ENCODE measurements at places on chromosomes 5 and 9.

GRCh38 chr9:134205672-134206310, 41.4 kb upstream of the RNU6ATAC start:
- peak; percentile 14 for DNase-seq

GRCh38 chr9:36191290-36191645, 547 bp downstream of the CLTA start:
- DNase-seq = no peak

DNA sequence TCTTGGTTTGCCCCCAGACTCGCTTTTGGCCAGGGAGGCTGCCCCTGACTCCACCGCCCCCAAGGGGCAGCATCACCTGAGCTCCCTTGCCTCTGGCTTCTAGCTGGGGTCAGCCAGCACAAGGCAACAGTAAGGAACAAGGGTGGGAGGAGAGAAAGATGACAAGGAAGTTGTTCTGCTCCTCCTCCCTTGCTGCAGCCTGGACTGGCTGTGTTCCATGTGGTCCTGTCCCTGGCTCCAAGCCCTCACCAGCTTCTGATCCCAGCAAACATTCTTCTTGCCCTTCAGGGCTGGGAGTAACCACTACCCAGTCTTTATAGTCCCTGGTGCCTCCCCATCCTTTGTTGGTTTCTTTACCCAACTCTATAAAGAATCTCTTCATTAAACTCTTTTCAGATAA, 100.3 kb upstream of the SPIN1 start:
- DNase-seq = no peak

- no peak for DNase-seq
Measured at GRCh38 chr9:100474082-100474923, 1.4 kb downstream of the TMEFF1 start.

DNA sequence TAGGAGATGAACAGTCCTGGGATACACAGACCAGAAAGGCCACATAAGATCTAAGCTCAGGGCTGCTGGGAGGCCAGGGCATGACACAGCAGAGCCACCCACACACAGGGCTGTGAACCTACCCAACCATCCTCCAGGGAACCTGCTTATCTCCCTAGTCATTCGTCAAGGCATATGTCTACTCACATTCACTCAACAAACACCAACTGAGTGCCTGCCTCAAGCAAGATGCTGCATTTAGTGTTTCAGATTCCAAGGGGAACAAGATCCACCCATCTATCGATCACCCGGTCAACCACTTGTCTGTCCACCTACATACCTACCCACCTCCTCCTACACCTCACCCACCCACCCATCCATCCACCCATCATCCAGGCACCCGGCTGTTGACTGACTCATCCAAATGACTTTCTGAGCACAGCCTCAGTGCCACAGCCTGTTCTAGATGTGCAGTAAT, 1.9 kb downstream of the DPM2 start:
- no peak for DNase-seq

GRCh38 chr9:72271613-72272478, 93.2 kb downstream of the ZFAND5 start:
- no peak for DNase-seq

DNA sequence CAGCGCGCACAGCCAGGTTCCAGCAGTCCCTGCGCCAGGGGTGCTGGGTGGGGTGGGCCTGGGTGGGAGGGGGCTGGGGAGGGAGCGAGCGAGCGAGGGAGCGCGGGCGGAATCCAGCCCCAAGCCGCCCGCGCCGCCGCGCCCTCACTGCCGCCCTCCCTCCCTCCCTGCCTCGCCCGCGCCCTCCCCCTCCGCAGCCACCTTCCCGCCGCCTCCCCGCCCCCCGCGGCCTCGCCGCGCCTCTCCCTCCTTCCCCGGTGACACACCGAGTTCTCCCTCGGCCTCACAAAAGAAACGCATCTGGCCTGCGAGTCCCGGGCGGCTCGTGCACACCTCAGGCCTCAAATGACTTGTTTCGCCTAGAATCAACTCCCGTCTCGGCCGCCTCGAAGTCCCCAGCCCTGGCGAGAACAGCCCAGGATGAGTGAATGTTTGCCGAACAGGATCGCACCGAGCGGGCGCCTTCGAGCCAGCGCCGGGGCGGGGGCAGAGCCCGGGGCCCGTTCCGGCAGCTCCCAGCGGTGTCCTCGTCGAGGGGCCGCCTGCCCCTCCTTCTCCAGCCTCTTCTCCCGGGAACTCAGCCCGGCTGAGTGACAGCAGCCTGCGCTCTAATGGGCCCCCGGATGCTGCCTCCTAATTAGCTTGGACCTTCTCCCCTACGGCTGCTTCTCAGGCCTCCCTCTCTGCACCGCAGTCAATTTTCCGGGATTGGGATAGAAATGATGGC, 371 bp upstream of the PITX1 start:
- DNase-seq = no peak

- no peak for DNase-seq
Measured at GRCh38 chr5:13328316-13328715, 616.2 kb downstream of the DNAH5 start.

GRCh38 chr9:133342069-133342406, 5.9 kb downstream of the MED22 start:
- DNase-seq = no peak

- no peak for DNase-seq
Measured at GRCh38 chr9:109100543-109101201, 19.1 kb downstream of the TMEM245 start.

- DNase-seq = no peak
Measured at GRCh38 chr5:174612686-174613085, 111.7 kb upstream of the MSX2 start.

DNA sequence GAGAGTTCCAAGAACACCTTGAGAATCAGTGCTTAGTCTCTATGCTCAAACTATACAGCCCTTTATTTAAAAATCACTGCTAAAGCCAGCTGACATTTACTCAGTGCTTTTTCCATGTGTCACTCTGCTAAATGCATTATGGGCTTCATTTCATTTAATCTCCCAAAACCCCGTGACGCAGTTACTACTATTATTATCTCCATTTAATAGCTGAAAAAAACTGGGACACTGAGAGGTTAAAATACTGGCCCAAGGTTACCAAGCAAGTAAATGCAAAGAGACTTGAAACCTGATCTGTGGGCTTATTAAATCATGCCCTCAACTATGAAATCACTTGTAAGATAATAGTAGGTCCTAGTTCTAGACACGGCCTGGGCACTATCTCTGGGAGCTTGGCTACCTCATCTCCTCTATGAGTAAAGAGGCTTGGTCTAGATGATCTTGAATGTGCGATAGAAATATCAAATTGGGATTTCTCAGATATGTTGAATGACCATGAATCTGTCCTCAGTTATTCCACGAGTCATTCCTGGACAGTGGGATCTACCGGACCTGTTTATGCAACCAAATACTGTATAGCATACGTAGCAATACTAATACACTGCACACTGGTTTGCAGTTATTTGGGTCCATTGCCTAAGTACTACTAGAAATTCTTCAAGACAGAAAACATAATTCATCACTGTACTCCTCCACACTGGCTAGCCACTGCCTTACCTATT, 32.3 kb downstream of the MARCHF11 start:
- DNase-seq = no peak

DNA sequence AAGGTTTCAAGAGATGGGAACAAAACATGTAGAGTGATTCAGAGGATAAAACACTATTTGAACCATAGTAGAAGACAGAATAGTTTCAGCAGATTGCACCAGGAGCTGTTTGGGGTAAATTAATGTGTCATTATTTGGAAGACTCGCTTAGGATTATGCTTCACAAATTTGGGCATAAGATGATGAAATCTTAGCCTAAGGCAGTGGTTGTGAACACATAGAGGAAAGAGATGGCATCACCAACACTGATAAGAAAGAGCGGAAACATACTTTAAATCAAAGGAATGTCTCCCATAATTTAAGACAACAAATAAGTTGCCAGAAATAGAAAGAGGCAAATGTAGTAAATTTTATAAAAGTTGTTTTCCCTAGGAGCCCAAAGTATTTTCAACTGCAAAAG, 66.1 kb upstream of the TBCA start:
- DNase-seq = no peak

DNA sequence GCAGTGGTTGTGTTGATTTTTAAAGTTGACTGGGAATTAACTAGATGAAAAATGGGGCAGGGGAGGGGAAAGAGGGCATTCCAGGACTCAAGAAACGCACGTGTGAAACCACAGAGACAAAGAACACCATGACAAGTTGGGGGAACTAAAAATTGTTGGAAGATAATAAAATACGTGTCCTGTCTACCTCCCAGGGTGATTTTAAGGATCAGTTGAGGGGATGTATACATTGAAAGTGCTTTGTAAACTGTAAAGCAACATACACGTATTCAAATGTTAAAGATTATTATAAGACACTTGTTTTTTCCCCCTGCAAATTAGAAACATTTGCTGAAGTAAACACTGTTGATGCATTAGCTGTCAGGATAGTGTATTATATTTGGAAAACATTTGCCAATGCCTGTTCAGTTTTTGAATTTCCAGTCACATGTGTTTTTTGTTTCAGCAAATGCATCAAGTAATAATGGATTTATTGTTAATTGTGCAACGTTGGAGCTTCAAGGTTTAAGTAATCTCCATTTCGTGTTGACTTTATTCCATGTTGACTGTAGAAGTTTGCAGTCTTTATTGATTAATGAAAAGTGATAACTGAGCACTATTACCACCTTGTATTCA, 412.7 kb downstream of the ACTL7B start:
- DNase-seq = peak; percentile 21

DNA sequence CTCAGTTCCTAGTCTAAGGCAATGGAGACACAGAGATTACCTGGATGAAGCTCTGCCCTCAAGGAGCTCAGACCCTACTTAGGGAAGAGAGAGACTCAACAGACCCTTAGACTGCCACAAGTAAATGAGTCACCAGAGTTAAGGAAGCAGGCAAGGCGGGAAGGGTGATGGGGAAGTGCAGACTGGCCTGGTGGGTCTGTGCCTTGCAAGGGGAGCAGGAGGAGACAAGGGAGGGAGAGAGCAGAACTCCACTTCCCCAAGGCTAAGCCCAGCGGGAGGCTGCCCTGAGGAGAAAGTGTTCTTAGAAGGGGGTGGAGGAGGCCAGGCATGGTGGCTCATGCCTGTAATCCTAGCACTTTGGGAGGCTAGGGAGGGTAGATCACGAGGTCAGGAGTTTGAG, 83.7 kb downstream of the HRH2 start:
- no peak for DNase-seq

DNA sequence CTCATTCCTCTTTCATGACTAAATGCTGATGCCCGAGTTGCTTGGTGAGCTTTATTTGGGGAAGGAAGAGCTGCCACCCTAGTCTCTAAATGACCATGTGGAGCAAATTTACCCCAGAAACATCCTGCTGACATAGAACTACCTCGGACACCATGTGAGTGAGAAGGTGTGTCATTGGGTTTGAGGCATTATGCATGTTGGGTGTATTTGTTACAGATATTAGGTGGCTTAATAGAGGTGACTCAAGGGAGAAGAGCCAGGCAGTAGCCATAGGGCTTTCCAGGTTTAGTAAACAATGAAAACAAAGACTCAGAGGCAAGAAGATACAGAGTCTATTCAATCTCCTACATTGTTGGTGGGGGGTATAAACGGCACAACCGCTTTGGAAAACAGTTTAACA, 581.5 kb downstream of the CCDC171 start:
- DNase-seq = no peak

DNA sequence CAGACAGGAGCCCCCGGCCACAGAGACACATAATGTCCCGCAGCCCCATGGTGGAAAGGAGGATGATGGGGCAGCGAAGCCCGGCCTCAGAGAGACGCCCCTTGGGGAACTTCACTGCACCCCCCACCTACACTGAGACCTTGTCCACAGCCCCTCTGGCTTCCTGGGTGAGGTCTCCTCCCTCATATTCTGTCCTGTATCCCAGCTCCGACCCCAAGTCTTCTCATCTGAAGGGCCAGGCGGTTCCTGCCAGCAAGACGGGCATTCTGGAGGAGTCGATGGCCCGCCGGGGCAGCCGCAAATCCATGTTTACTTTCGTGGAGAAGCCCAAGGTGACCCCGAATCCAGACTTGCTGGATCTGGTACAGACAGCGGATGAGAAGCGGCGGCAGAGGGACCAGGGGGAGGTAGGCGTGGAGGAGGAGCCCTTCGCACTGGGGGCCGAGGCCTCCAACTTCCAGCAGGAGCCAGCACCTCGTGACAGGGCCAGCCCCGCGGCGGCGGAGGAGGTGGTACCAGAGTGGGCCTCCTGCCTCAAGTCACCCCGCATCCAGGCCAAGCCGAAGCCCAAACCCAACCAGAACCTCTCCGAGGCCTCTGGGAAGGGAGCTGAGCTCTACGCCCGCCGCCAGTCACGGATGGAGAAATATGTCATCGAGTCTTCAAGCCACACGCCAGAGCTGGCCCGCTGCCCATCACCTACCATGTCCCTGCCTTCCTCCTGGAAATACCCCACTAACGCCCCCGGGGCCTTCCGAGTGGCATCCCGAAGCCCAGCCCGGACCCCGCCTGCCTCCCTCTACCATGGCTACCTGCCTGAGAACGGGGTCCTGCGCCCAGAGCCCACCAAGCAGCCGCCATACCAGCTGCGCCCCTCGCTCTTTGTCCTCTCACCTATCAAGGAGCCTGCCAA, 8.9 kb downstream of the SYNPO start:
- DNase-seq = no peak

- DNase-seq = no peak
Measured at GRCh38 chr9:114869845-114870244, 60.5 kb downstream of the TNFSF8 start.

GRCh38 chr9:90249094-90249493, 393.5 kb downstream of the DIRAS2 start:
- DNase-seq = no peak

GRCh38 chr5:172421-172820, 18.9 kb upstream of the LRRC14B start:
- no peak for DNase-seq

DNA sequence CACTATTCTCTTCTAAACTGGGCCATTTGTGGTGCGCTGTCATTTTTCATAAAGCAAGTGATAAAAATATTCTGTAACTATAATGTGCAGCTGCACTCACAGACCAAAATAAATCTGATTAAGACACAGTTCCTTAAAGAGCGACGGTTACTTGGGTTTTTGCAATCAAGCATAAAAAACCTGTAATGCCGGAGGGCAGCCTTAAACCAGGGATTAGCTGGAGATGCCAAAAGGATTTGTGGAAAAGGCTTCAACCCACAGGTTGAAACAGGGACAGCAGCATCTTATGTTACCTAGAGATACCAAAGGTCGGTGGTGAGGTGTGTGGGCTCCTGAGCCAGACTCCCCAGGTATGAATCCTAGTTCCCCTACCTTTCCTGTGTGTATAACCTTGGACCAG, 49.3 kb downstream of the CTNND2 start:
- DNase-seq = no peak

DNA sequence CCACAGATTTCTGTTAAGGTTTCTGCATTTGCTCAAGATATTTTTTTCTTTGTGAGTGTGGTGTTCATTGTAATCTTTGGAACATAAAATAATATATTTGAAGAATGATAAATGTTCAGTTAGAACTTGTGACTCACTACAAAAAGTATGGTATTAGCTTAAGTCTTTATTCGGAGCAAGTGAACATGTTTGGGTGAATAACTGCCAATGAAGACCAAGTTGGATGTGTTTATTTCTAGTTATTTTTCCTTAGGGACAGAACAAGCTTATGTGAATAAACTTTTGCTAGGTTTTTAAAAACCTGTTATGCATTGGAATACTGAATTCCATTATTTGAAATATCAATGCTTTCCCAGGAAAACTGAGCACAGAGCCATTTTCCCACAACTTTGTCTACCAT, 418.6 kb downstream of the SLCO4C1 start:
- no peak for DNase-seq

GRCh38 chr9:630817-631216, 210.7 kb upstream of the DMRT1 start:
- DNase-seq = no peak

GRCh38 chr9:20356403-20357036, 265.8 kb downstream of the MLLT3 start:
- peak; percentile 43 for DNase-seq
